ENCODE measurements at places on chromosomes 11 and 22.

DNA sequence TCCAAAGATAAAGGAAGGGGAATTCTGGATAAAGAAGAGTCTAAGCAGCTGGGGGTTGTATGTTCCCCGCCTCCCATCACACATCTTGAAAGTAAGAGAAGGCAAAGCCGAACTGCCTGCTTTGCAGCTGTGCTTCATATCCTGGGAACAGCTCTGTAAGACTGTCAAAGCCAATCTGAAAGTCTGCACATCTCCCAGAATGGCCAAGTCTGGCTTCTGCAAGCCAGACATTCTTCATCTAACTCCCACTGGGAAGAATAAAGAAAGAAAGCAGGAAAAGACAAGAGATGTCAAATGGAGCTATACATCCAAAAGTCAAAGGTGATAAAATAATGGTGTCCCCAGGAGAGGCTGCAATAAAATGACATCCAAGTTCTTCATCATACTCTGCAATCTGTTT, 15.4 kb downstream of the MORC2 start:
- no peak for DNase-seq

- no peak for DNase-seq
These were observed 76.9 kb downstream of the BCR start for GRCh38 chr22:23256986-23257888.

- no peak for DNase-seq
These were observed 53.2 kb downstream of the NAT10 start for GRCh38 chr11:34158661-34159060.

DNA sequence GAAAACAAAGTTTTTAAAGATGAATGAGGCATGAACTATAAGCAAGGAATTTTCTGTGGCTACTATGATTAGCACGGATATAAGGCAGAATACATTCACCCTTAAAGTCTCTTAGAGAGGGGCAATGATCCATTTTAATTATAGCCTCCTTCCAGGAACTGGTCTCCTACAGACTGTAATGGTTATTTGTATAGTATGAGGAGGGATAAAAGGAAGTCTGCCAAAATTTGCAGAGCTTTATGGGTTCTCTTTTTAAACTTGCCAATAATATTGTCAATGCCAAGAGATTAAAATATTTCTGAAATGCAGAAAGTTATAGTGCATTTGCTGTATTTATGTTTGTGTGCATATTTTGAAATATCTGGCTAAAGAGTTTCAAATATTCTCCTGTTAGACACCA, 271.4 kb upstream of the LUZP2 start:
- DNase-seq, result no peak

- DNase-seq, result no peak
These were observed 74.7 kb upstream of the APOA1 start for GRCh38 chr11:116911976-116912734.

GRCh38 chr11:123578778-123579481, 75.5 kb downstream of the SCN3B start:
- DNase-seq, result no peak

- DNase-seq, result peak; percentile 9
These were observed 4.8 kb downstream of the SELENOM start for GRCh38 chr22:31102441-31103081.

DNA sequence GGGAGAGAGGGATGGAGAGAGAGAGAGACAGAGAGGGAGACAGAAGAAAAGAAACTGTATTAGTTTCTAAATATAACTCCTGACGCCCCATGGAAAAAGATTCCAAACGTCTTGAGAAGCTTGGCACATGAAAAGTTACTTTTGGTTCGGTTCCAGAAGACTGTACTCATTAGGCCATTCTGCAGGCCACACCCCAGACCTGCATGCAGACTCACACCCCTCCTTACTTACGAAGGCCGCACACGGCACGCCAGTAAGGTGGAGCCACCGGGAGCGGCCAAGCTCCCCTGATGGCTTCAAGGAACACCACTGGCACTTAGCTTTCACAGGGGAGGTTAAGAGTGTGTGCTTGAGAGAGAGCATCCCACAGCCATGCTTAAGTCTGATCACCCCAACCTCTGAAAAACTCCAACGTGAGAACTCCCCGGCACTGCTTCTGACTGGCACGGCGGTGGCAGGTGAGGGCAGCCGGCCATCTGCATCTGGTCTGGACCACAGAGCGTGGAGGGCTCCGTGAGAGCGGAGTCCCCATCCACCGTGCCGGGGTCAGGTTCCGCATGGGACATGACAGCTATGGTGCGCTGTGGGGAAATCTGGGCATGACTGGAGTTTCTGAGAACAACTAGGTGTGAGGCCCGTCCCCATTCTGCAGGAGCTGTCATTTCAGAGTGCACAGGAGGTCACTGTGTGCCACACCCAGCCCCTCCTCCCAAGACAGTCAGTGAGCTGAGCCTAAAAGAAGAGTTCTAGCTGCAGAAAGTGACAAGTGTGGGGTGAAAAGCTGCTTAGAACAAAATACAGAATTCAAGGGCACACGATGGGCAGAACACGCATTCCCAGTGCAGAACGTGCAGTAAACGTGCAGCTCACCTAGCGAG, 62.4 kb downstream of the MYH9 start:
- no peak for DNase-seq

DNA sequence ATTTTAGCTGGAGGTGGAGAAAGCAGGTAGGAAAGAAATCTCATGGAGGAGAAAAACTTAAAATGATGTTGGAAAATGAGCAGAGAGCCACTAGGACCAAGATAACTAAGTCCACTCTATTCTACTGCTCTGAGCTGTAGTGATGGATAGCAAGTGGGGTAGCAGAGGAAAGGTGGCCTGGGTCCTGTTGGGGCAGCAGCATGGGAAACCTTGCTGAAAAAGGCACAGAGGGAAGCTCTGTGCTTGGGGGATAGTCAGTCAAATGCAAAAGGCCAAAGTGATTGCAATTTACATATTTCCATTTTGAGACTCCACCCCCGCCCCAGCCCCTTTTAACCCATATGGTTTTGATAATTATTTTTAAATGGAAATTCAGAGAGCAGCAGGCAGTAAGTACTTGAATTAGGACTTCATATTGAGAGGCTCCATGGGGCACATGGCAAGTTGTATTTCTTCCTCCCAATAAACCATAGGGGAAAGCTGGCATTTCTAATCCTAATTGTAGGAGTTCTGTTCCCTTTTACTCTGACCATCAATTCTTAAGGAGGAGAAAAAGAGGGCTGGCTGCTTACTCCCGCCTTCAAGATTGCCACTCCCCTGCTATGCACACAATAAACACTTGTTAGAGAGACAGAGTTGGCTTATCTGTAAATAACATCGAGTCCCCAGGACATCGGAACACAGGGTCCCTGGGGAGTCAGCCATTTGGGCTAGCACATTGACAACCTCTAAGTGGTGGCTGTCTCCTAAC, 1341.5 kb upstream of the TENM4 start:
- DNase-seq, result no peak

- peak; percentile 71 for DNase-seq
These were observed 683 bp downstream of the PLA2G6 start for GRCh38 chr22:38180841-38181452.

DNA sequence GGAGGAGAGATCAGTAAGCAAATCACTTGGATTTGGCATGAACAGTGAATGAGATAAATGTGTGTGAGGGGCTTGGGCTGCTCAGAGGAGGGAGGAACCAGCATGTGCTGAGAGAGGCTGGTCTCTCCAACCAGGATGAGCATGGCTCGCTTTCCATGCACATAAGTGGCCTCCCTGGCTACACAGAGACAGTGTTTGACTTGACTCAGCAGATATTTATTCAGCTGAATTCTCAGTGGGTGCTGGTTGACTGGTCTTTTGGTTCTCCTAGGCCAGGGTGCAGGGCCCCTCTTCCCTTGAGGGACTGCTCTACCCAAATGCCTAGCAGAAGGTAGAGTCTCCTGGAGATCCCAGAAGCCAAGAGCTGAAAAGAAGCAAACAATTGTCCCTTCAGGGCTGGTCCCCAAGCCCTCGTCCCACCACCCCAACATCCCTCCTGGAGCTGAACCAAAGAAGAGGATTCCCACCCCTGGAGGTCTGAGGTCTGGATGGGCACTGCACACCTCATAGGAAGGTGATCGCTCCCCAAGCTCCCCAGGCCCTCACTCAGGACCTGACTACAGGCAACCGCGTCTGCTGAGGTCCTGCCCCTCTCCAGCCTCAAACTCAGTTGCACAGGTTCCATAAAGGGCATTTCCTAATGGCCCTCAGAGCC, 3.3 kb upstream of the TRIM29 start:
- DNase-seq, result no peak

DNA sequence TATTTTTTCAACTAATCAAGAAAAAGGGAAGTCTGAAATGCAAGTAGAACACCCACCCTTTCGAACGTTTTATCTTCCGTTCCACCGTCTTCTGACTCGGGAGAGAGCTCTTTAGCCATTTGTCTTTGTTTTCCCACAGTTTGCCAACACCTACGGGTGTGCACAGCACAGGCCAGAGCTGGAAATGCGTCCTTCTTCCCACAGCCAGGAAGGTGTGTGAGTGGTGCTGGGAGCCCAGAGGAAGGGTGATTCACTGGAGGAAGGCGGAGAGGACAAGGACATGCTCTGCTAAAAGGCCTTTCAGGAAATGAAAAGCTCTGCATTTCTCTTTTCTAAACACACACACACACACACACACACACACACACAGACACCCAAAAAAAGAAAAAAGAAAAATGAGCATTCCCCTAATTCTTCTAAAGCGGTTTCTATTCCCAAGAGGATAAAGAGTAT, 18.5 kb downstream of the ENDOD1 start:
- DNase-seq, result peak; percentile 74

- DNase-seq, result no peak
These were observed 24.6 kb upstream of the P2RY2 start for GRCh38 chr11:73193251-73194033.

DNA sequence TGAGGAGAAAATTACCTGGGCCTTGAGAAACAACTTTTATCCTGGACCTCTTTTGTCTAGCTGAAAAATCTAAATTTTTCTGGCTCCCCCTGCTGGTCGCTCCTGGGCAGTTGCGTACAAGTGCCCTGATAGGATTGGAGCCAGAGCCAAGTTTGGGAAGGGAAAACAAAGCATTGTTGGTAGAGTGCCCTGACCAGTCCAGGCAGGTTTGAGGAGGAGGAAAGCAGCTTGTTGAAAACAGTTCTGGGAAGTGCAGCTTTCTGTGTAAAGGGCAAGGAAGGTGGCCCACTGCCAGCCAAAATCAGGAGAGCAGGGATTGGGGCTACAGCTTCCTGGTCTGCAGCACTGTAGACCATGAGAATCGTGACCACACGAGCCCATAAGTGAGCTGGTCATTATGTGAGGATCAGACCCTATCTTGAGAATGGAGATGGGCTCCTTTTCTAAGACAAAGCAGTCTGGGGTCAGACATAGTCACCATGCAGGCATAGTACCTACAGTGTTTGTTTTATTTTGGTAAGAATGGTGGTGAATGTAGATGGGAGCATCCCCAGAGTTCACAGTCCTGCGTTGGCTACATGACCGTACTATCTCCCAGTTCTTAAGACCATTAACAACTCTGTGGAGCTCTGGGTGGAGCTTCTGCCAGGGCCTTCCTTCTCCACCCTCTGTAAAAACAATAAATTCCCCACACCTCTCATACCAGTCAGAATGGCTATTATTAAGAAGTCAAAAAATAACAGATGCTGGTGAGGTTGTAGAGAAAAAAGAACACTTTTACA, 21.3 kb upstream of the PIK3IP1 start:
- DNase-seq, result peak; percentile 88

DNA sequence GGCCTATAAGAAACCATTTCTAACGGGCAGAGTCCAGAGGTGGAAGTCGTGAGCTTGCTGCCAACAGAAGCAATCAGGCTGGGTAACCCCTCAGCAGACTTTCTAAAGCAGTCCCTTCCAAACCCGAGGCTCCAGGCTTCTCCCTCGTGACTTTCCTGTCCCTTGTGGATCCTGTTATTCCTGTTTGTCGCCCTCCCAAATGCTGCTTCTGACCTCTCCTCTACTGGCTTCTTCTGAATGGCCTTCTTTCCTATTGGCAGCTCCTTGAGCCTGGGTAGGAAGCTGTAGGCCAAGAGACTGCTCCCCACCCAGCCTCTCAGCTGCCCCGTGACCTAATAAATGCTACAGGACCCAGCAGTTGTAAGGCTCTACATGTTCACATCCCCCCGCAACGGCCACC, 35.0 kb downstream of the MAFF start:
- peak; percentile 93 for DNase-seq

DNA sequence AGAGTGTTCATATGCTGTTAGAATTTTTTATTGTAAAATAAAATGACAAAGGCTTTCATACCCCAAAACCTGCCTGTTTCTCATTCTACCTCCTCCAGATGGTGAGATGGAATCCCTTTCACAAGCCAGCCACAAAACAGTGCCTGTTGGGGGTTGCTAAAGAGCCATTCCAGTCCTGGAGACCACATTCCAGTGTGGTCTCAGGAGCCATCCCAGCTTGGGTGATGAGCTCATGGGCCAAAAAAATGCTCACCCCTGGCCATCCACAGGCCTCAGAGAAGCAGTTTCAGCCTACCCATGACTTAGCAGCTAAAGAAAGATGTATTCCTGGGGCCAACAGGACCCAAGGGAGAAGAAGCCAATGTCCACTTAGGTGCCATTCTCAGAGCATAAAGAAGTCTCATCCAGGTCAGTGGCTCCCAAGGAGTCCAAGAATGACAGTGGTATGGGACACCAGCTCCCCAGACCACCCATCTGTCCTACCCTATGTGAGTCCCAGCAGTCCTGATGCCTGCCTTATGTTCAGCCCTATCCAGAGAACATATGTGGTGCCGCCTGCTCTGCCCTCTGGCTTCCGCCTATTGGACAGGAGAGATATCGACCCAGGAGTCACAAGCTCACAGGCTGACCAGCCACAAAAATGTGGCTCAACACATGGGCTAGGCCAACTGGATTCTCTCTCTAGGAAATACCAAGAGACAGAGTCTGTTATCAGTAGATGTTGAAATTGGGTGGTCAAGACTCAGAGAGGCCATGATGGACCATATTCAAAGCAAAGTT, 26.4 kb downstream of the C11orf91 start:
- DNase-seq, result no peak

DNA sequence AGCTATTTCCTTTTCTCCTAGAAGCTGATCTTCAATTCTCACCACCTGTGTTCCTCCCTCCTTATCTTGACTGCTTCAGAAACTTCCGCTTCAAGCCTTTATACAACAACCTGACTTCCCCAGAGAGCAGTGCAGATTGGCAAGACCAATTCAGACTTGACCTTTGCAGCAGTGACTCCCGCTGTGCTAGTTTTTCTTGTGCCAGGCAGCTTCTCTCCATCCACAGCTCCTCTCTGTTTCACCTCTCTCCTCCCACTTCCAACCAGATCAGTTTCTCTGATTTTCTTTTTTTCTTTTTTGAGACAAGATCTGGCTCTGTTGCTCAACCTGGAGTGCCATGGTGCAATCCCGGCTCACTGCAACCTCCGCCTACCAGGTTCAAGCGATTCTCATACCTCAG, 74.3 kb downstream of the GRAMD1B start:
- DNase-seq, result no peak

Measured in HT-29 (cell line).